ENCODE measurements at places on chromosomes 5 and 9. TPM values are rescaled to one million over a fixed set of nuclear protein-coding genes. Genes with fewer than 3 reads are reported as not detected.

- DNase-seq = no peak
Measured at GRCh38 chr9:90188656-90189055, 454.0 kb downstream of the DIRAS2 start.

GRCh38 chr9:137381501-137382443, 41.2 kb downstream of the EXD3 start:
- peak; percentile 36 for DNase-seq

GRCh38 chr9:35604578-35605350, at the start of gene TESK1:
Gene TESK1 (plus strand): TSS chr9:35605262. CDS start chr9:35605620, 358 bp downstream.
- peak; percentile 86 for DNase-seq

ZNG1C gene
- total RNA-seq = 26.5 TPM

DNA sequence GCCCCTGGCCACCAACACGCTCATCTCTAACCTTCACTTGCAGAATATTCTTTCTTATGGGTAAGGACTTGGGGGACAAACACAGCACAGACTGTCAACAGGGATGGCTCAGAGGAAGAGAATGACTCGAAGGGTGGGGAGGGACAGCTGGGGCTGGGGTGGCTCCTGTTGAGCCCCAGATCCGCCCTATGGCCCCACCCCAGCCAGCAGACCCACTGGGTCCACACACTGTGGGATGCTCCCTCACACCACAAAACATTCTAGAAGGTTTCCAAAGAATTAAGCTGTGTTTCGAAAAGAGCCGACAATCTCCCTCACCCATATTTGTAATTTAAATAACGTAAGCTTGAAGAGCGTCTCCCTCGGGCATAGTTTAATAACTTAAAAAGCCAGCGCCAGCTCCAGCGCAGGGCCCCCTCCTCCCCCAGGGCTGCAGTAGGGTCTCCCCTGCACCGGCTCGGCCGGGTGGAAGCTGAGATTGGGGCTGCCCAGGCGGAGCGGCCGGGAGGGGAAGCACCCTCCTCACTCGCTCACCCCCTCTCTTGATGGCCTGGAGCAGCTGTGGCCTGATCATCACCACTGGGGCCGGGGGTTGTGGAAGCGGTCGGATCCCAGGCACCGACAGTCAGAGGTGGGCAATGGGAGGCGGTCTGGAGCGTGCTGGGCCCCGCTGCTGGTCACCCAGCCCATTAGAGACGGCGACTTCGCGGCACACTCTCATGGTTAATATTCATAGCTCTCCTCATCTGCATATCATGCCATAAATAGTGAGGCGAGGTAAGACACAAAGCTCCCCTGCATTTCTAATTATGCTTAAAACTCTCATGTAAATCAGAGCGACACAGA, 37.6 kb downstream of the NACC2 start:
- DNase-seq = no peak

URM1 gene
- 49.0 TPM for total RNA-seq

DNA sequence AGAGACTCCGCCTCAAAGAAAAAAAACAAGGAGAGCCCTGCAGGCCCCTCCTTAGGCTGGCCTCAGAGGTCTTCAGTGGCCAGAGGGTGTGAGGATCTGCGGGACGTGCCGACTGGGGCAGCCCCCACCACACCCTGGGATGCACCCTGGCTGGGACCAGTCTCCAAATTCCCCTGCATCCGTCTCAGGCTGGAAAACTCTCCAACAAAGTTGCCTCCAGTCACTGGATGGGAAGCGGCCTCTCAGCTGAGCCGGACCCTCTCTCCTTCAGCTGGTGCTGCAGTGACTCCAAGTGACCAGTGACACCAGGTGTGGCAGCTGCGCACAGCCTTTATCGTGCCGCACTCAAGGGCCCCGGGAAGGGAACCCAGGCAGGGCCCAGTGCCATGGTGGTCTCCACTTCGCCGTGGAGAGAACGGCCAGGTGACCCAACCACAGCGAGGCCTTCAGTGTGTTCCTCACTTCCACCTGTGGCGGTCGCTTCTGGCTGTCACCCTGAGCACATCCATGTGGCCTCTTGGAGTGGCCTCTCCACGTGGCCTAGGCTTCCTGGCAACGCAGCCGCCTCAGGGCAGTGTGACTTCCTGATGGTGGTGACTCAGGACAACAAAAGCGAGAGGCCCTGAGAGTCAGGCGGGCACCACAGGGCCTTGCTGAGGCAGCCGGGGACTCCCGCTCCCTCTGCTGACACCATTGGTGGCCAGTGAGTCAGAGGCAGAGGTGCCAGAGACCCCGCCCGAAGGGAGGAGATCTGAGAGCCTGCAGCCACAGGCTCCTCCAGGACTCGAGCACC, 19.3 kb upstream of the CAMSAP1 start:
- peak; percentile 75 for DNase-seq

GRCh38 chr9:136942112-136942880, 2.2 kb downstream of the FBXW5 start:
- DNase-seq = no peak

GRCh38 chr9:90881648-90882047, 80.0 kb downstream of the SYK start:
- no peak for DNase-seq

GRCh38 chr9:25453875-25454274, 224.4 kb downstream of the TUSC1 start:
- no peak for DNase-seq

MUSK gene
- 3.2 TPM for total RNA-seq

VCP gene
- total RNA-seq = 175 TPM

- DNase-seq = no peak
Measured at GRCh38 chr5:100905259-100905914, 2.3 kb upstream of the ST8SIA4 start.

DNA sequence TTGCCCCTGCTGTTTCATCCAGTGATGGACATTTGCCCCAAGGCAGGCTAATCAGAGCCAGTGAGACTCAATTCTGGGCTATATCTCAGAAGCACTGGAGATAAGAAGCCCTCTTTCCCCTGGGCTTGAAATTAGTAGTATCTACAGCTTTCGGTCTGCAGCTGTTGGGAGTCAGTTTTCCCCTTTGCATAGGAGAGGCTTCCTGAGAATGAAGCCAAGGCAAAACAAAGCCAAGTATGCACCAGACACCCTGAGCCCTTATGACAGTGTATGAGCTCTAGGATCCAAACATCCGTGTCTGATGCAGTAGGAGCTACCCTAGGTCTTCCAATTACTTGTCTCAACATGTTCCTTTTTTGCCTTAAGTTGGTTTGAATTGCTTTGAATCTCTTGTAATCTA, 79.2 kb upstream of the PANK3 start:
- no peak for DNase-seq

ZBTB26 gene
- 7.2 TPM for total RNA-seq

DNA sequence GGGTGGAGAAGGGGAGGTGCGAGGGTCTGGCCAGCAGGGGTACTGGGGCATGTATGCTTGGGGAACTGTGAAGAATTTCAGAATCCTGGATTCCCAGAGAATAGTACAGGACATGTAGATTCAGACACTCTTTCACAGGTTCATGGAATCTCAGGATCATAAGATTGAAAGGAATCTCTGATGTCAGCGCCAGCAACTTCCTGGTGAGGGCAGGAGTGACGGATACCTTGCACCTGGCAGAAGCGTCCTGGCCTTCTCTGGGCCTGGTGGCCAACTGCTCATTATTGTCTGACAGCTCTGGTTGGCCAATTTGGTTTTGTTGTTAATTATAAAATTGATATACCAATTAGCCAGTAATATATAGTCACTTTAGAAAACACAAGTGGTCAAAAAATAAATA, 6.9 kb downstream of the GM2A start:
- no peak for DNase-seq

DNA sequence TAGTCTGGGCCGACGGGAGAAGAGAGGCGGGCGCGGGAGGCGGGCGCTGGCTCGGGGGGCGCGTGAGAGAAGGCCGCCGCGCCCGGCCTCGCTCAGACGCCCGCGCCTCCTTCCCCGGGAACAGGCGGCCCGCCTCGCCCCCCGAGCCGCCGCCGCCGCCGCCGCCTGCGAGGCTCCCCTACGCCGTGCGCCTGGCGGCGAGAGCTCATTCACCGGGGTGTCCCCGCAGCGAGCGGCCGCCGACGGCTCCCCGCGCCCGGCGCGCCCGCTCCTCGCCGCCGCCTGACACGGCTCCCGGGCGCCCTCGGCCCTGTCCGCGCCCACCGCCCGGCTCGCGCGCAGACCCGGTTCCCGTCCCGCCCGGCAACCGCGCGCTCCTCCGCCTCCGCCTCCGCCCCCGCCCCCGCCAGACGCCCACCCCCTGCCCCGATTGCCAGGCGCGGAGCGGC, at the start of gene GNAQ:
Gene GNAQ (minus strand): TSS at position 368 of the 449 bp plus-strand sequence. CDS start 576 bp downstream, outside the sequence.
- peak; percentile 56 for DNase-seq

SEC24A gene
- total RNA-seq = 22.0 TPM

DNA sequence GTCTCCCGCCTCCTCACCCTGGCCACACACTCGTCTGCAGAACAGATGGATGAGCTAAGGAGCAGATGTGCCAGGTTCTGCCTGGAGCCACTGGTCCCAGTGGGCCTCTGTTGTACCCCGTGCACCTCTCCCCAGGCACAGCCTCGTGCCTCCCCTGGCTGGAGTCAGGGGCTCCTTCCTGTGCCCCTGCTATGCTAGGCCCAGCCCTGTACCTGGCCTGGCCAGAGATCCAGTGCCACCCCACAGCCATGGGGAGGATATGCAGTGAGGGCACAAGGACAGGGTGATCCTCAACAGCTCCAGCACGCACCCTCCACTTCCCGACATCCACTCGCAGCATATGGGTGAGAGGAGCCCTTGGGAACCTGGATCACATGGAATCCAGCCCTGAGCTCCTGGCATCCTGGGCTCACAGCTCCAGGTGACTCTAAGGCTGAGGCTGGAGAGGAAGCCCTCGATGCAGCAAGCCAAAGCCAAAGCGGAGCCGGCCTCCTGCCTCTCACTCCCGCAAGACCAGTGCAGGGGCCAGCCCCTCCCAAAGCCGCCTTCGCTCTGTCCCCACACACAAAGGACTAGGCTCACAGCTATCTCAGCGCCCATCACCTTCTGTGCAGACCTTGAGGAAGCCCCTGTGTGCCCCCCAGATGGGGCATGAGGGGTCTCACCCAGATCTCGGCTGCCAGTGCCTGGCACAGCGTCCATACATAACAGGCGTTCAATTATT, 23.7 kb upstream of the ADAMTS2 start:
- DNase-seq = peak; percentile 37

- DNase-seq = no peak
Measured at GRCh38 chr5:113262674-113263073, 172.1 kb downstream of the TSSK1B start.

- DNase-seq = no peak
Measured at GRCh38 chr9:21591221-21592062, 109.3 kb upstream of the IFNE start.

DNA sequence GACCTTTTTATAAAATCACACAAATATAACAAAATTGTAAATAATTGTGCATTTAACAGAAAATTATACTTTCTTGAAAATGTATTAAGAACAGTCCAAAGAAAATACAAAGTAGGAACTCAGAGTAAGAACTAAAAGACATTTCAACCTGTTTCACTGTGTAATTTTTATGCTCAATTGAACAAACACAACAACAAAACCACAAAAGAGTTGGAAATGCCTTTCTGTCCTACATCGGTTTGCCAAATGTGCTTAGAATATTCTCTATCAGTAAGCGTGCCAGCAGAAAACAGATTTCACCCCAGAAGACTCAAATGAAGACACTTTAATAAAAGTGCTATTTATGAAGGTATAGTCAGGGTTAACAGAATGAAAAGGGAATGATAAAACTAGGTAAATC, 592.1 kb downstream of the PRELID2 start:
- no peak for DNase-seq

CER1 gene
- total RNA-seq = not detected

DNA sequence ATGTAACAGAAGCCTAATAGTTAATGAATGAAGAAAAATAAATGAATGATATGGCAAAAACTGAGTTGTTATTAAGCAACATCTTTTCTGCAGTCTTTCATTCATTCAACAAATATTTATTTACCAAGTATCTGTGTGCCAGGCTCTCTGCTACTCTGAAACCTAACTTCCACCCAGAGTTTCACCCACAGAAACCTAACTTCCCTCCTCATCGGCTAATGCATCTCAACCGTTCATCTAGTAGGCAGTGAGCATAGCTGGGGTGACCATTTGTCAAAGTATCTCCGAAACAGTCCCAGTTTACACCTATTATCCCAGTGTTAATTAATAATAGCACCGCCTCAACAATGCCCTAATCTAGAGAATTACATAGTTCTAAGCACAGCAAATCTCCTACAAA, 1.5 kb downstream of the TTC39B start:
- no peak for DNase-seq

DNA sequence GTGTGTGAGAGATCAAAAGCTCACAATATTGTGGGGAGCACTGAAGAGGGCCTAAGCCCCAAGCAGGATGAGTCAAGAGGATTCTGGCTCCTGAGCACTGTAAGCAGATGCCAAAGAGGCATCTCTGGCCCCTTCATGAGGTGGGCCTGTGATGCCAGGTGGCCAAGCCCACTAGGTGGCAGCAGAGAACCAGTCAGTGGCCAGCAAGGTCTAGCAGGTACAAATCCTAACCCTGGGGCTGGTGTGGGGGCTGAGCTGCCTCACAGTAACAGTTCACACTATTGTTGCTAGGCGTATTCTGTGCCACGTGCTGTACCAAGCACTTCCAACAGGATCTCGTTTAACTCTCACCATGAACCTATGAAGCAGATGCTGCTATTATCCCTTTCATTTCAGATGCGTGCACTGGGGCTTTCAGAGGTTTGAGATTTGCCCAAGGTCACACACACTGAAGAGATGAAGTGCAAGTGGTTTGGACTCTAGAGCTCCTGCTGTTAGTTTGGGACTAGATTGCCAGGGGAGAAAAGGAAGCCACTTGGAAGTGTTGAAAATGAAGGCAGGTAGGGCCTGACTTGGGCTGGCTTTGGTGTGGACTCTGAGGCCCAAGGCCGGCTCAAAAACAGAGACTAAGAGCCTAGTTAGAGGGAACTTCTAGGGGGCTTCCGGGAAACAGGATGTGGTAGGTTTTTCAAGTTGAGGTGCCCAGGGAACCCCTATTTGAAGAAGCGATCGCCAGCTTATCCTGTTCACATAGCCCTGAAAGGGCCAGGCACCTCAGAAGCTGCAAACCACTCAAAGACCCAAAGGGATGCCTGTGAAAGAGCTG, 4.4 kb upstream of the MLANA start:
- peak; percentile 77 for DNase-seq

DNA sequence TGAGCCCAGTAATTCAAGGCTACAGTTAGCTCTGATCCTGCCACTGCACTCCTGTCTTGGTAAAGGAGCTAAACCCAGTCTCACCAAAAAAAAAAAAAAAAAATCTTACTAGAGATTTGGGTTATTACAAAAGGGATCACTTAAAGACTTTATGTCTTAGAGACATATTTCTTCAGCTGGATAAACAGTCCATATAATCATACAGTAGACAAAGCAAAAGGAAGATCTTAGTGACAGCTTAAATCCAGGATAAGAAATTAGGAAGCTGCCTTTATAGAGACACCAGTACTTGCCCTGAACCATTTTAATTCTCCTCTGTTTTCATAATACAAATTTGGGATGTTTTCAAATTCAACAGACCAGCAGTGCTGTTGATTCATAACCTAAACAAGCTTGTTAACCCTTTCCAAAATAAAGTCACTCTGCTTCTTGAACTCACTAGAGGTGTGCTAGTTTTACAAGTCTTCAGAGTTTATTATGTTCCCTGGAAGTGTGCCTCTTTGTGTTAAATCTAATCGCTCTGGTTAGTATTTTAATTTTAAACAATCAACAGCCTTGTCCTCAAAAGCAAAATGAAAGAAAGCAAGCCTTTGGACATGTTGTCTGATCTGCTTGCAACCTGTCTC, 255.5 kb downstream of the ARRDC3 start:
- no peak for DNase-seq
